ENCODE measurements at places on chromosomes 4 and X.

DNA sequence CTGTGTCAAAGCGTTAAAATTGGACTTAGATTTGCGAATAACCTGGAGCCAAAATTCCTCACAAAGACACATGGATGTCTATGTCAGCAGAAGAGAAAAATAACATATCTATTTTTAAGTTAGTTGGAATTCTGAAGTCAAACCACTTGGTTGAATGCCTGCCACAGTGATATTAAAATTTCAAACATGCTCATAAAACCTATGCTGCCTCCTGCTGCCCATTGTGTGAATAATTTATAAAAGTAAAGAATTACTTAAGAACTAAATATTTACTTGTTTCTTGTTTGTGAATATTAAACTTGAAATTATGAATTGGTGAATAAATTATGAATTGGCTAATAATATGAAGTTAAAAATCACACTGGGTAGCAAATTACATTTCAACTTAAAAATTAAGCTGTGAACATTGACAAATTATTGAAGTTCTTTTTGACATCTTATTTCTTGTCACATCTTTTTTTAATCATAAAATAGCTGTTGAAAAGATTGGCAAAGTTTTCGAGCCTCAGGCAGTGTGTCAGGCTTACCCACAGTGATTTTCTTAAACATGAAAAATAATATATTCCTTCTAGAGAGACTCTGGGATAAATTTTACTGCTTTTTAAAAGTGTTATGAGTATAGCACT is 35.4 kb downstream of the FABP2 start:
- no peak for DNase-seq

DNA sequence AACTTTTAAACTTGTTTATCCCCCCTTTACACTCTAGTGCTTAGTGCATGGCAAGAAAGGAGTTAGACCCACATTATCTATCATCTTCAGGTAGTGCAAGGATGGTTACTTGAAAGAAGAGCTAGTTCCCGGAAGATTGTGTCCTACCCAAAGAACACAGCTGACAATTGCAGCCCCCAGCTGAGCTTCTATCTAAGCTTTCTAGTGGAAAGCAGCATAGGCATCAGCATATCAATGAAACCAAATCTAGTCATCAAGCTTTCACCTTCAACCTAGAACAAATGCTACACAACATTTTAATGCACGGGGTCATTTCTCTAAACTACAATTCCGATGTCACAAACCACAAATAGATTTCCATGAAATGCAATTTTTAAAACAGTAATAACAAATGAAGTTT is 88.9 kb upstream of the TFDP3 start:
- no peak for DNase-seq

DNA sequence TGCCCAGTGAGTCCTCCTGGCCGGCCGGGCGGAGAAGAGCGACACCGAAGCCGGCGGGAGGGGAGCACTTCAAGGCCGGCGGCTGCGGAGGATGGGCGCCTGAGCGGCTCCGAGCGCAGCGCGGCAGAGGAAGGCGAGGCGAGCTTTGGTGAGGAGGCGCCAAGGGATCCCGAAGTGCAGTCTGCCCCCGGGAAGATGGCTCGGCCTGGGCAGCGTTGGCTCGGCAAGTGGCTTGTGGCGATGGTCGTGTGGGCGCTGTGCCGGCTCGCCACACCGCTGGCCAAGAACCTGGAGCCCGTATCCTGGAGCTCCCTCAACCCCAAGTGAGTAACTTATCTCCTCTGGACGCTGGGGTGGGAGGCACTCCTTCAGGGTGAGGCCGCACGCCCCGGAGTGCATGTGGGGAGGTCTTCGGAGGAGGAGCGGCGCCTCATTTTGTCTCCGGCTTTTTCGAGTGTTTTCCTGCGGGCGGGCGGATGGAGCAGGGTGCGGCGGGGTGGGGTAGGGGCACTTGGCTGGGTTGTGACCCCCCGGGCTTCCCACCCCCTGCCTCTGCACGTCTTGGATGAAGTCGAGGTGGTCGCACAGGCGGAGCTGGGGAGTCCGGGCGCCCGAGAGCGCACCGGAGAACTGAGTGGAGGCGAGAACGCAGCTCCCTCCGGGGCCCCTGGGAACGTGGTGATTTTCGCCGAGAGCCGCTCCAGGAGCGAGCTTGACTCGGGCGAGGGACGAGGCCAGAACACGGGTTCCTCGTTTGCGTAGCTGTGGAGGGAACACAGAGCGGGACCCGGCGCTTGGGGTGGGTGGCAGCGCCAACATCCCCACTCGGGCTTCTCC is 979 bp downstream of the EFNB1 start:
- DNase-seq: peak; percentile 57

DNA sequence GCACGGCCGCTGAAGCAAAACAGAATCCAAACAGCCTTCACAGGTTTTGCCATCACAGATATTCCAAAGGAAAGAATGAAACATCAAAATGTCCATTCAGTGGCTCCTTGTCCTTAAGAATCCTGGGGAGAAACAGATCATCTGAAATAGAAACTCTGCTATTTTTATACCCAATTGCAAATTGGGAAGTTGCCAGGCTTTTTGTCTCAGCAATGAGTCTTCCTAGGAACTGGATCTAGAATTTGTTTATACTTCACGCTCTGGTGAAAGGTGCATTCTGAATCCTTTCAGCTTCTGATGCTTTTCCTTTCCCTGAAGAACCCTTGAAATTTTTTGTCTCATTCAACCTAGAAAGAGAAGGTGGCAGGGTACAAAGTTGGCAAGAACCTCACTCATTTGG is 218.9 kb downstream of the FBXW7 start:
- DNase-seq: no peak

DNA sequence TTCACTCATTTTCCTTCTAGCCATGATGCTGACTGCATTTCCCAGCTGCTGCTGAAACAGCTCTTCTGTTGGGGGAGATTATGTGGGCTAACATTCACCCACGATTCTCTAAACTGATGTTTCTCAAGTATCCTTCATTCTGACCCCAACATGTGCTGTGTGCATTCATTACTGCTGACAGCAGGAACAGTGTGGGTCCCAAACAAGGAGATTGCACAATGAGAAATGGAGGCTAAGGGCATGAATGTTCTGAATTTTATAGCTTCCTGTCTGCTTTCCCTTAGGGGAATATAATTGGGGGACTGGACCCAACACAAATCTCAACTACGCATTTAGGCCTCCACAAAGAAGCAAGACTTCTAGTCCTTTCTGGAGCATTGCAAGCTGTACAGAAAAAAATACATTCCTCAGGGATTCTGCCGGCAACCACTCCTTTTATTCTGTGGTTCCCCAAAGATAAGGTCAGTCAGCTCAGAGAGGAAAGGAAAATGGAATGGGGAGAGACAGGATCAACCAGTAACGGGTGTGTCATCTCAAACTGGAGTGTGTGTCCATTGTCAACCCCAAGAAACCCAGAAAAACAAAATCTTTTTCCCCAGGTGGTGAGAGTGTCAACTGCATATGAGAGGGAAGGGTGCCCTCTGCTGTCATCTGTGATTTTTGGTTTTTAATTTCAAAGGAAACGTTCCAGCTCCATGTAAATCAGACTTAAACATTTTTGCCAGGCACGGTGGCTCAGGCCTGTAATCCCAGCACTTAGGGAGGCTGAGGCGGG is 81.5 kb upstream of the EGFL6 start:
- peak; percentile 63 for DNase-seq
